ENCODE measurements at places on chromosomes 5 and 9. TPM values are rescaled to one million over a fixed set of nuclear protein-coding genes. Genes with fewer than 3 reads are reported as not detected.

The PCDHAC2 gene
- polyA plus RNA-seq: 0.29 TPM

The TNC gene
- polyA plus RNA-seq: 403 TPM

DNA sequence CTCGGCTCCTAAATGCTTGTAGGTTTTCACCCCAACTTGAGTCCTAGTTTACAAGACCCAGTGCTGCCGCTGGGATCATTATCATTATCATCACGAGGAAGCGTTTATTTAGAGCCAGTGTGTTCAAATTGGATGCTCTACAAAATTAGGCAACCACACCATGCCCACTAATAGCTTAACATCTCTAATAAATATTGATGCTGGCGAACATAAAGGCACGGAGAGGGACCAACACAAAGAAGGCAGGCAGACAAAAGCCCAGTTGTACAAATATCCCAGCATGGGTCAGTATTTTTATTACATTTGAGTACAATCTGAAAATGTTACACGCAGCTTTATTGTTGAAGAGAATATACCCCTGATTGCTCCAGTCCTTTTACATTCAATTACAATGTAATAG is 4.7 kb downstream of the CFAP77 start:
- no peak for DNase-seq

GRCh38 chr5:36452424-36453006 is 150.8 kb upstream of the RANBP3L start:
- peak; percentile 30 for DNase-seq
